Activated CD4-positive, CD25-positive, alpha-beta regulatory T cell treated with anti-CD3 and anti-CD28 coated beads, Interleukin-2, amount 50 U/mL, for 16 hours (primary cell): ENCODE measurements at places on chromosomes 11 and 22.

- DNase-seq = no peak
Observed at GRCh38 chr11:74037309-74037708, 28.4 kb upstream of the UCP3 start.

GRCh38 chr11:61460474-61460881 is 30.6 kb downstream of the SDHAF2 start:
- DNase-seq = no peak

GRCh38 chr11:74839446-74839845 is 90.8 kb downstream of the RNF169 start:
- no peak for DNase-seq

- DNase-seq = no peak
Observed at GRCh38 chr11:8005556-8005955, 18.4 kb downstream of the EIF3F start.

- DNase-seq = no peak
Observed at GRCh38 chr11:77207019-77207485, 79.0 kb downstream of the MYO7A start.

DNA sequence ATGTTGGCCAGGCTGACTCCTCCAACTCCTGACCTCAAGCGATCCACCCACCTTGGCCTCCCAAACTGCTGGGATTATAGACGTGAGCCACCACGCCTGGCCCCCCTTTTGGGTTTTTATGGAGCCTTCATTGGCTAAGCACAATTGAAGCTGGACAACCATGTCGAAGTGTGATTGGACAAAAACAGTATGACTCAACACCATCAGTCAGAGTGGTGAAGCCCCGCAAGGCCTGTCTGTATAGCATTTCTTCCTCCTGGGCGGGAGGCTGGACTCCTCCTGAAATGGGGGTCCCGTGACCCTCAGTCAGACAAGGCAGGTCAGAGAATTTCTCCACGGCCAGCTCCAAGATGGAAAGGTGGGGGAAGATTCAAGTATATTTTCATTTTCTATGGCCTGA is 3.1 kb upstream of the PARVB start:
- DNase-seq = no peak

- no peak for DNase-seq
Observed at GRCh38 chr11:103676413-103676812, 360.0 kb upstream of the DDI1 start.

DNA sequence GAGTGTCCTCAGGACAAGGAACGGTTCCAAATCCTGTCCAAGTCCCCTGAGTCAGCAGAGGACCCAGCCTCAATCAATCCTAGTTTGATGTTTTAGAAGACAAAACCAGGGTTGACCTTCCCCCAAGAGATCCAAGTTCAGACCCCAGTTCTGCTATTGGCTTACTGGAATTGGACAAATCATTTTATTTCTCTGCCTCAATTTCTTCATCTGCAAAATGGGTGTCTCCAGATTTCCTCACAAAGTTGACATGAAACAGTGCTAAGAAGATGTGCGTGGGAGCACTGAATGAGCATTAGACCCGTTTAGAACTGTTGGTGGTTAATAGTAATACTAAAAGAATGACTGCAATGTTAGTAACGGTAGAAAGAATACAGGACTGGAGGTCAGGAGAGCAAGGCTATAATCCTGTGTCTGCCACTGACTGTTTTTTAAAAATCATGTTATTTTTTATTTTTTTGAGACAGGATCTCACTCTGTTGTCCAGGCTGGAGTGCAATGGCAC is 32.8 kb upstream of the SCUBE1 start:
- DNase-seq = no peak

GRCh38 chr11:92698742-92699141 is 270.7 kb upstream of the MTNR1B start:
- DNase-seq = no peak

- no peak for DNase-seq
Observed at GRCh38 chr11:66912361-66912760, 45.8 kb downstream of the PC start.

DNA sequence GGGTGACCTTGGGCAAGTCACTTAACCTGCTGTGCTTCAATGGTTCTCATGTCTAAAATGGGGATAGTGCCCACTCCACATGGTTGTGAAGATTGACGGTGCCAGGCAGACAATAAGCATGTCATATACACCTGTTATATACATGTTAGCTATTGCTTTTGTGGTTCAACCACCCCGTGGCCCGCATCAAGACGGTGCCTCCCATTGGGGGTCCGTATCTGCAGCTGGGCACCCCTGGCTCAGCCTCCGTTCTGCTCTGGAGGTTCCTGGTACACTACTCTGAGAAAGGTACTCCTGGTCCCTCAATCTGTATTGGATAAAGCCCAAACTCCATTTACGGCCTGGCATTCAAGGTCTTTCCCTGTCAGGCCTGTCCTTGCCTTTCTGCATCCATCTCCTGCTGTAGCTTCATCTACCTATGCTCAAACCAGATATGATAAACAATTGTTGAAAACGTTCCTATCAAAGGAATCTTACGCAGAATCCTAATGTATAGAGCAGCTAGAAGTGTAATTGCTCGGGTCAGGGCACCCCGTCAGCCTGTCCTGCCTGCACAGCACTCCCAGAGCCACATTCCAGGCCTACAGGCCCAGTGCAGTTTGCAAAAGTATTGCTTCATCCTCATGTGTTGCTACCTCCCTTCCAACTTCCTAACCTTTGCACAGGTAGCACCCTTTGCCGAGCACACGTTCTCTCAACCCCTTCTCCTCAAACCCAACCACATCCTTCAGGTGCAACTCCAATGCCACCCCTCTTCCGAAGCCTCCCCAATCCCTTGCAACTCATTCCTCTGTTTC is 194.9 kb downstream of the BCR start:
- no peak for DNase-seq

- no peak for DNase-seq
Observed at GRCh38 chr11:5285703-5286340, 15.9 kb downstream of the OR51B4 start.

- DNase-seq = no peak
Observed at GRCh38 chr11:66904981-66905521, 48.2 kb downstream of the LRFN4 start.

DNA sequence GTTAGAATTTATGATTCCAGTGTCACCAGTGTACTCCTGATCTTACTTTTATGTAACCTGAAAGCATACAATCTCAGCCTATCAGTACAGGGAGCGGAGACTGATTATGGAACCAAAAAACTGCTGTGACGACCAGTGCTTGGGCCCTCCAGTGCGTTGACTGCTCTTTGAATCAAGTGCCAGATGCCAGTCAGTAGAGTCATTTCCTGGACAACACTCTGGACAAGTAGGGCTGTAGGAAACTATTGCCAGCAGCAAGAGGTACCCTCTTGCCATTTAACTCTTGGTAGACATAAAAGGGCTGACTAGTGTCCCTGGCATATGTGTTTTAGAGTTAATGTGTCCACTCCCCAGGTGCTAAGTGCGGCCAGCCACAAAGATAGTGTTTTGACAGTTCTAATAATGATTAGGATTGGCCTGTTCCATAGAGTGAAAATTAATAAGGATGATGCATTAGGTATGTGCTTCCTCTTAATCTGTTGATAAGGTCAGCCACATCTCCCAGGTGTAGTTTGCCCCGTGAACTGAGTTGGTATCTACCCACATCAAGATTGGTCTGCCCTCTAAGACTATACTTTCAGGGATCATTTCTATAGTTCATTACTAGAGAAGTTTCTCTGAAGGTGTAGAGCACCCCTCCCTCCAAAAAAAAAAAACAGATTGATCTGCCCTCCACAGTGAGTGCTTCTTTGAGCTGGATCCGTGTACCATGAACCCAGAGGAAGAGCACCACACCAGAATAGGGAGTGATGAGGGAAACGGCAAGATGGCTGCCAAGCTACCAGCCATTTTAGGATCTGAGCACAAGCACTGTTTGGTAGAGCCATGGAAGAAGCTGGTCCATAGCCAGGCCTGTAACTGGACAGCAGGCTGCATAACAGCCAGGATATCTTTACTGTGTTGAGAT is 20.7 kb upstream of the AIFM3 start:
- DNase-seq = no peak

DNA sequence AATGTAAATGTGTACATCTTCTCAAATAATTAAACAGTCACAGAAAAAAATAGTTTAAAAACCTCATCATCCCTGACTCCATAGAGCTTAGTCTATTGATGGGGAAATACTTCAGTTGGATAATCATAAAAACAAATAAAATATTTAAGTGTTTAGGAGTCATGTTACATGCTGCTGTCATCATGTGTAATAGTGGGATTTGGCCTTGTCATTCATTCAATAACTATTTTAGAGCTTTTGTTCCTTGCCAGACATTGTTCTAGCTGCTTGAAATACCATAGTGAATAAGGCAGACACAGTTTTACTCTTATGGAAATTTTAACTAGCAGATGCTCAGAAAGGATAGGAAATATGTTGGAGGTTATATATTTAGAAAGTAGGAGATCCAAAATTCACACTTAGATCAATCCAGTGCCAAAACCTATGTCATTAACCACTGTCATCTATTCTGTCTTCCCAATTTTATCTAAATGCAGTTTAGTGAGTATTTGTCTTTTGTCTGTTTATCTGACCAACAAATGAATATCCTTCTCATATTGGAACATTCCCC is 324.7 kb downstream of the CASP12 start:
- no peak for DNase-seq

- DNase-seq = no peak
Observed at GRCh38 chr11:104781719-104782376, 116.4 kb downstream of the CASP12 start.

DNA sequence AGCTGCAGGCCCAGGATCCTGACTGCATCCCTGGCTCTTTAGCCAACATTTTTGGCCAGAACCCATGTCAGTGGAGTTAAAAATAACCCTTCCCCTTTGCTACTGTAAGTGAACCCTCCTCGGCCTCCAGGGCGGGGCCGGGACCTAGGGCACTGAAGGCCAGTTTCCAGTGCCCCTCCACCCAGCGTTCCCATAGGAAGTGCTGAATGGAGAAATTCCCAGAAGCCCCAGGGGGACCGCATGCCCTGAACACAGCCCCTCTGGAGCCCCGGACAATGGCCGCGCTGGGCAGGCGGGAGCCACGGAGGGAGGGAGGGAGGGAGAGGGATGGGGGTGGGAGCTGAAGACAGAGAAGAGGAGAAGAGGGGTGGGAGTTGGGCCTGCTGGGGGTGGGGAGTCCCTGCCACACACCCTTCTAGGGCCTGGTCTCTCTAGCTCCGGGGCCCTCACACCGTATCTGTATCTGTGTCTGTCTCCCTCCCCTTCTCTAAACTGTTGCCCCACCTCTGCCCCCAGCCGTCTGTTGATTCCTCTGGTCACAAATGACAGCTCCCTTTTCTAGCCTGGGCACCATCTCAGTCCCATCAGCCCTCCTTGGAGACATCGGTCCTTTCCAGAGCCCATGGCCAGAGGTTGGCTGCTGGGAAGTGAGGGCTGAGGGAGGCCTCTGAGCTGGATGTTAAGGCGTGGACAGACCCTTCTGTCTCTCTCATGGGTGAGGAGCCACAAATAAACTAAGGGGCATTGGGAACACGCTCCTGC is 10.9 kb downstream of the PDGFB start:
- DNase-seq = no peak

- DNase-seq = no peak
Observed at GRCh38 chr11:19979519-19979845, 180.8 kb downstream of the DBX1 start.

GRCh38 chr11:15923183-15923582 is 433.2 kb downstream of the SOX6 start:
- DNase-seq = no peak
